ENCODE measurements at places on chromosomes 13 and 19.

DNA sequence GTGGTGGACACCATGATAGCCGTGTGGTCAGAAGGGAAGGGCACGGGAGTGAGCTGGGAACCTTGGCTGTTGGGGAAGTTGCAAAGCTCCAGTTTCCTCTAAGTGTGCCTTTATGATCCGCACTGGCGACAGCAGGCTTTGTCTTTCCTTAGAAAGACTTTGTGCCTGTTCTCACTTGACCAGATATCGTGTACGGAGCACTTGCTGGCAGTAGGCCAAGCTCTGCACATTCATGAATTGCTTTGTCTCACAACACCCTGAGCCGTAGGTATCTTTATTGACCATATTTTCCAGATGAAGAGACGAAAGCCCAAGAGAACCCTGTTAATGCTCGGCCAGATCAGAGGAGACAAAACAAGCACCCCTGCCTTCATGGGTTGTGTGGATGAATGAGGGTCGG is 15.1 kb downstream of the CUL4A start:
- no peak for DNase-seq

DNA sequence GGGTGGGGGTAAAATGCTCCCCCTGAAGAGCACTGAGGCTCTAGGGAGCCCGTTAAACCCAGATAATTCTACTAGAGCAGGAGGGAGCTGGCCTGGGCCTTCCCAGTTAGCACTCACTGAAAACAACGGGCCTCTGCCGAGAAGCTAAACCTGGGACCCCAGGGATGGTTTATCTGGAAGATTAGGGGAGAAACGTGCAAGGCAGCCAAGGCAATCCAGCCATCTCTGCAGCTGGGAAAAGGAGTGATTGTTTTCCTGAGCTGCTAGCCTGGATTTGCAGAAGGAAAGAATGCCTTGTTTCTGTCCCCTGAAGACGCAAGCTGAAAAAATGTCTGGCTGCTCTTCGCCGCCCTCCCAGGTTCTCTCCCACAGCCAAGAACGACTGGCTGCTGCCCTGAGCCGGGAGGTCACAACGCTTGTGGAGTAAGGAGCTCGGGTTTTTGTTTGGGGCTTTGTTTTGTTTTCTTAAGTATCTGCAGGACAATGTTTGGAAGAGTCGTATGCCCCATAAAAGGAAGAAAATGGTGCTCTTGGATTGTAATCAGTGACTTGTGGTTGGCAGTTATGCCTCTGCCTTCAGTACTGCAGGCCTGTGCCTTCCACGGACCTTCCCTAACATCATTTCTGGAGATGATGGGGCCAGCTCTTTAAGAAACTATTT is 31.5 kb downstream of the COL4A2 start:
- DNase-seq: no peak

- DNase-seq: no peak
Measured at GRCh38 chr13:95115525-95115924, 185.7 kb downstream of the ABCC4 start.

DNA sequence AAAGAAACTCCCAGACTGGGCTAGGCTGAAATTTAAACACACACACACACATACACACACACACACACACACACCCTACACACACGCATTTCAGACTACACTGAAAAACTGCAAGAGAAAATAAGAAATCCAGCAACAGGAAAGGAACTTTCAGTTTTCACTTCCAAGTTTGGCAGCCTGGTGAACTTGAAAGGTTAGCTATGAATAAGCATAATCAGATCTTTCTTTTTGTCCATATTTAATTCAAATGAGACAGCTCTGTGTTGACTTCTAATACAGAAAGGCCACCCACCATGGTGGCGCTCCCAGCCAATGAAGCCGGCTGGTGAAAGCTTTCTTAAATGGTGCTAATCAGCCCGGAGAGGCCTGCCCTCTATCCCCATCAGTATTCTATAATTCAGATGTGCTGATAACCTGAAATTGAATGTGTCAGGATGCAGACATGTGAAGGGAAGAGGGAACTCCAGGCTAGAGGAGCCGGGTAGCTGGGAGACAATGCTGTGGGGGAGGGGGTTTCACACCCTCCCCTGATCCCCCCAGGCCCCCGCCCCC is 108.3 kb upstream of the ZNF536 start:
- no peak for DNase-seq

DNA sequence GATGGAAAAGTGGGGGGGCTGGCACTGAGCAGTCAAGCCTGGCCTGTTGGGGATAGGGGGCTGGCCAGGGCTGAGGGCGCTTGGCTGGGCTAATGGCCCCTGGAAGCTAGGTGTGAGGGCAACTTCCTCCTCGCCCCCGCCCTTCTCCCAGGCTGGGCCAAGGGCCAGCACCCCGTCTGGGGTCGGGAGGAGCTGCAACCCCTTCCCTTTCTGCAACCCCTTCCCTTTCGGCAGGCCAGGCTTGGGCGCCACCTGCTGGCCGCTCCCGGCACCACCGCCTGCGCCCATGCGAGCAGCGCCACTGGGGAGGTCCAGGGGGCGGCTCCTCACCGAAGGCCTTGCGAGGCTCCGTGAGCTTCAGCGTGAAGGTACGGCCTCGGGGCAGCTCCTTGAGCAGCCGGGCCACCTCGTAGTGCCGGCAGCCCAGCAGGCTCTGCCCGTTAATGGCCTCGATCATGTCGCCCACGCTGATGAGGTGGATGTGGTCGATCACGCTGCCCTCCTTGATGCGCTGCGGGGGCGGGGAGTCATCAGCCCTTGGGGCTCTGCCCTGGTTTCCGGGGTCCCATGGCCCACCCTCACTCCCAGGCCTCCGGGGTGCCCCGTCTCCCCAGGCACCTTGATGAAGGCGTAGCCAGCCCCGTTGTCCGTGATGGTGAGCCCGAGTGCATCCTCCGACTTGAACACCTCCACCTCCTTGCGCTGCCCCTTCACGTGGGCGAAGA is 5.0 kb upstream of the PTGER1 start:
- DNase-seq: peak; percentile 89

DNA sequence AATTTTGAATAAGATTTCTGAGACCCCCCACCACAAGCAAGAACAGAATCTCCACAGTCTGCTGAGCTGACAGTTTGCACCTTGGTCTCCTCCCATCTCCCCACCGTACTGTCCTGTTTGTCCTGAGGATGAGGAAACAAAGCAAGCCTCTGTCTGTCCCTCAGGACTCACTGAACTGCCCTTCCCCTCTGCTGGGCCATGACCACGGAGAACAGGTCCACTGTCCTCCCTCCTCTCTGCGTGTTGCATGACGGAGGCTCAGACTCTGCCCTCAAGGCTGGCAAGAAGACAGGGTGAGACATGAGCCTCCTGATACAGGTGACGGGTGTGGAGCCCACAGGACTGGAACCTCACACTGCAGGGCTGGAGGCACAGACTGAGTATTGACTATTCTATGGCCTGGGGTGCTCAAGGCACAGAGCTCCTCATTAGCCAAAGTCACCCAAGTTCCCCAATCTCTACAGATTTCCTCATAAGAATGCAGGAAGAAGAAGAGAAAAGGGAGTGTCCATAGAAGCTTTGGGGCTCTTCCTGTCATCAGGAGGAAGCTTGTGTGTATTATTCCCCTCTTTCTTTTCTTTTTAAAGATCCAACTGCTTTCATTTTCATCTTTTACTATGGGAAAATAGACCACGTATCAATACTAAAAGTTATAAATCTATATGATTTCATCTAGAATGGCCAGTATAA is 22.4 kb upstream of the RGCC start:
- DNase-seq: no peak

- peak; percentile 94 for DNase-seq
Measured at GRCh38 chr19:34254046-34254697, at the start of gene GARRE1. Gene GARRE1, plus strand, starts transcription at chr19:34254554. Its CDS starts 45,920 bp downstream, at chr19:34300474.

- no peak for DNase-seq
Measured at GRCh38 chr19:8515317-8515716, 1.4 kb upstream of the ZNF414 start.

- DNase-seq: no peak
Measured at GRCh38 chr19:40416918-40417642, 3.9 kb upstream of the PRX start.

DNA sequence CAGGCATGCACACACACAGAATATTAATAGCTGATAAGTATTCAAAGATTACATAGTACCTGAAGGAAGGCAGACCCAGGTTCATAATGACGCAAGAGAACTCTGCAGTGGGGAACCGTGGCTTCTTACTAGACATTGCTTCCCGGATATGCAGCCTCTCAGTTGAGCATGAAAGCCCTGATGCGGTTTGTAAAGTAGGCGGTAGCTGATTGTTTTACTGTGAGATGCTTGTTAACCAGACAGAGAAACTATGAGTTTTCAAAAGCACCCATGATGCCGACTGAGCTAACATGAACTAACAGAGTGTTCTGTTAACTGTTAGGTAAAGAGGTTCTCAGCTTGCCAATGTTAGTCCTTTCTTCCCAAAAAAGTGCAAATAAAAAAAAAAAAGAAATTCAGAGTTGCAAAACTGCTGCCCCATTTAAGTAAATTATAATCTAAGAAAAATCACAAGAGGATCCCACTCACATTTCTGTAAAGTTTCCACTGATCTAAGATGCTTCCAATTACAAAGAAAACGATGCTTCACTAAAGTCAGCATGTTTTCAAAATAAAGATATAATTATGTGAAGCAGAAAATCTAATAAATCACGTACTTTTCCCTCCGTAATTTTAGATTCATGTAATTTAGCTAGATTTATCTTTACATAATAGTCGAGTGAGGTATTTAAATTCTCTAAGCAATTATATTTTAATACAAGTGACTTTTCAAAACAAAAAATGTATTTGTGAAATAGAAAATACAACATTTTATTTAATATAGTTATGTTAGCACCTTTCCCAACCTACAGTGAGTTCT is 2.2 kb downstream of the FLT1 start:
- DNase-seq: no peak

DNA sequence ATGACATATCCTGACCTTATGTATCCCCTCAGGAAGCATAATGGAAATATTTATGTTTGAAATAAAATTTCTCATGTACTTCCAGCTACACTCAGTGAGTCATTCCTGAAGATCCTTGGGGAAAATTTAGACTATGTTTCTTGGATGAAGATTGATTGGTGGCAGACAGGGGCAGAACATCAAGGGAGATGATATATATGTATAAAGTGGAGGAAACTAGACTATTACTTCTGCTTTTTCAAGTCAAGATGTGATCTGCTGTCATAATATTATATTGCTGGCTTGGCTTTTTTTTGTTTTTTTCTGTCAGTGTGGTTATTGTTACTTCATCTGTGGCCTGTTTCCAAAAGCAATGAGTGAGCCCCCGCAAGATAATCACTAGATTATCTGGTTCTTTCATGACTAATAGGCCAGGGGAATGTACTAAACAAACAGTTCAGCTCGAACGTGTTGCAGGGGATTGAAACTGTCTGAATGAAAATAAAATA is 87.2 kb upstream of the TNFSF11 start:
- DNase-seq: no peak

DNA sequence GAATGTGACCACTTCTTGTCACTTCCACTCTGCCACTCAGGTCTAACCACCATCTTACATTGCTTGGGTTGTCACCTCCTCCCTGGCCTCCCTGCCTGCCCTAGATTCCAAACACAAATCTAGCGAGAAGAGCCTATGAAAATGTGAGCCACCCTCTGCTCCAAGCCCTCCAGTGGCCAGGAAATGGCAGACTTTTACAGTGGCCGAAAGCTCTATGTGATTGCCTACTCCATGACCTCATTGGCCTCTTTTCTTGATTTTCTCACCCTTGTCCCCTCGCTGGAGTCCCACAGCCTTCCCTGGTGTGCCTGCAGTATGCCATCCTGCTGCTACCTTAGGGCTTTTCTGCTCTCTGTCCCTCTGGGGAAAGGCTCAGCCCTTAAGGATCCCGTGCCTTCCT is 84.2 kb downstream of the LRCH1 start:
- DNase-seq: peak; percentile 31

DNA sequence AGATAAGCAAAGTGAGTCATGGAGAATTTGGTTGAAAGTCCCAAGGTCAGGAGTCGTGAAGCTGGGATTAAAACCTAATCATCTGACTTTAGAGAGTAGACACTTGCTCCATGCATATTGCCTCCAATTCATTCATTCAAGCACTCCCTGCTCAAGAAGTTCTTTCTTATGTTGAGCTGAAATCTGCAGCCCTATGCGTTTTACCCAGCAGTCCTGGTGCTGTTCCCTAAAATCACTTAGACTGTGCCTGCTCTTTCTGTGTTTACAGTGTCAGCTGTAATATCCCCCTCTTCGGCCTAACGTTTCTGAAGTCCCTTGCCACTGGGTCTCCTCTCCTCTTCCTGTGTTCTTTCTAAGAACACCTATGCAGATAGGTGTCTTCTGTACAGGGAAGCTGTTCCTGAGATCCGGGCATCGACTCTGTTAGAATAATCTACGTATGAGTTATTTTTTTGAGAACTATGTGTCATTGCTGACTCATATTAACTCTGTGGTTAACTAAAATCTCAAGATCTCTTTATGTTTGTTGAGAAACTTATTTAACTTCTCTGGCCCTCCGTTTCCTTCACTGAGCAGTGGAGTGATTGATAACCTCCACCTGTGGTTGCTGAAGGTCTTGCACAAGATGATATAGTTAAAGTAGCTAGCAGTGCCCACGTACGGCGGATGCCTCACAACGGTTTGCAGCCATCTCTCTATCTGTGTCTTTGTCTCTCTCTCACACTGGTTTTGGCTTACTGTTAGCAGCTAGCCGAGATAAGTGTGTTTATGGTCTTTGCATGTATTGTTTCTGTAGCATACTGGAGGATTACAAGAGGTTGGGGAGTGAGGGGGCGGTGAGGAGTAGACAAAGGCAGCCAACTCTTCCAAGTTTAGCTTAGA is 4.7 kb downstream of the ALOX5AP start:
- DNase-seq: no peak

GRCh38 chr13:25584087-25584486 is 212.3 kb downstream of the ATP8A2 start:
- DNase-seq: no peak

- peak; percentile 97 for DNase-seq
Measured at GRCh38 chr19:41308450-41309179, 1.4 kb upstream of the CCDC97 start.

- no peak for DNase-seq
Measured at GRCh38 chr13:90950160-90950559, 397.3 kb upstream of the MIR17HG start.

GRCh38 chr13:41271456-41272285 is 8.3 kb upstream of the MTRF1 start:
- no peak for DNase-seq

DNA sequence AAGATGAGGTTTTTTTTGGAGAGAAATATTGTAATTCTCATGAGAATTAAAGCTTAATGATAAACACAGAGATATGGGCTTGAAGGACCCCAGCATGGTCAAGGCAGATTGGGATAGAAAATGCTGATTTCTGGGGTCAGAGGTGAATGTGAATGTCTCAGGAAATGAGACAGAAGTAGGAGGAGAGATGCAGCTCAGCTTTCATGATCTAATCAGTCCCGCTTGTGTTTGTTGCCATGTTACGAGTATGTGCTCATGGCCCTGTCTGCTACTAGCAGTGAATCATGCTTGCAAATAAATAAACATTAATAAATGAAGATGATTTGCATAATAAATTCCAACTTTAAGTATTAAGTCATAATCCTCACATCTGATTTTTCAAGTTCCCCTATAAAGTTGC is 23.0 kb upstream of the NDFIP2 start:
- DNase-seq: no peak

GRCh38 chr13:27919659-27919933 is 204 bp upstream of the PDX1 start:
- no peak for DNase-seq
